ENCODE measurements at places on chromosomes 11 and 22. TPM values are rescaled to one million over a fixed set of nuclear protein-coding genes. Genes with fewer than 3 reads are reported as not detected.
A peak's percentile ranks its signal among the peaks of the same experiment; 100 is the strongest.

DNA sequence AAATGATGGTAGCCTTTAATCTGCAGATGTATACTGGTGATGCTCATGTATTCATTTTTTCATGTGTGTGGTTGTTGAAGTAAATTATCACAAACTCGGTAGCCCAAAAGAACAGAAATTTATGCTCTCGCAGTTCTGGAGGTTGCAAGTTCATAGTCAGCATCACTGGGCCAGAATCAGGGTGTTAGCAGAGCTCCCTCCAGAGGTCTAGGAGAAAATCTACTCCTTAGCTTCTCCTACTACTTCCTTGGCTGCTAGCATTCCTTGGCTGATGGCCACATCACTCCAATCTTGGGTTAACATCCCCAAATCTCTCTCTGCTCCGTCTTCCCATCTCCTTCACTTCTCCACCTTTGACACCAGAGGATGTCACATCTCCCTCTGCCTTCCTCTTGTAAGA is 45.3 kb upstream of the GALNT18 start:
- H3K4me1 ChIP-seq = no peaks in the 10 kb centered on the region
- no peak overlapping the region for H3K27ac ChIP-seq
- H3K4me3 ChIP-seq = no peak overlapping the region
- no peak for DNase-seq
- no peaks in the 10 kb centered on the region for H3K36me3 ChIP-seq

Gene WNT11
- total RNA-seq = 4.7 TPM

DNA sequence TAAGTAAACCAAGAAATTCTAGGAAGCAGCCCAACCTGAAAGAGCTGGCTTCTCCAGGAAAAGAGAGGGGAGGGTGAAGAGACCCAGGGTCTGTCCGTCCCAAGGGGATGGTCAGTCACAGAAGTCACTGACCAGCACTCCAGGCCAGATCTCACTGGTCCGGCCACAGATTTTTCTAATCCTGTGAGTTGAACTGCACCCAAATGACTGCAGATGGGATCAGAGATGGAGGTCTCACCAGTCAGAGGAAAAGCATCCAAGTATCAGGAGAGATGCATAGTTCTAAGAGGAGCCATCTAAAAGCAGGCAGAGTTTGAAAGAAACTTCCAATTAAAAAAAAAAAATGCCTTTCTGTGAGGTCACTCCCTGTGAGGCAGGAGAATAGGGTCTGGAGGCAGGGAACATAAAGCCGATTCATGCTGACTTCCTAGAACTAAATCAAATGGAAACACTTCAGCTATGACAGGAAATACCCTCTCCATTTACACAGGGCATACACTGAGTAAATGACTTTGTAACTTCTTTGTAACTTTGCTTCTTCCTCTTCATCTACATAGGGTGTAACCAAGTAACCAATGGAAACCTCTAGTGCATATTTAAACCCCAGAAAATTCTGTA is 144.5 kb downstream of the CCDC34 start:
- H3K27me3 ChIP-seq = no peaks in the 10 kb centered on the region
- H3K27ac ChIP-seq = peak overlapping the region; percentile 70
- DNase-seq = no peak
- H3K36me3 ChIP-seq = no peaks in the 10 kb centered on the region
- H3K4me3 ChIP-seq = no peak overlapping the region
- peaks cover 45% of the 10 kb centered on the region for H3K4me1 ChIP-seq

DNA sequence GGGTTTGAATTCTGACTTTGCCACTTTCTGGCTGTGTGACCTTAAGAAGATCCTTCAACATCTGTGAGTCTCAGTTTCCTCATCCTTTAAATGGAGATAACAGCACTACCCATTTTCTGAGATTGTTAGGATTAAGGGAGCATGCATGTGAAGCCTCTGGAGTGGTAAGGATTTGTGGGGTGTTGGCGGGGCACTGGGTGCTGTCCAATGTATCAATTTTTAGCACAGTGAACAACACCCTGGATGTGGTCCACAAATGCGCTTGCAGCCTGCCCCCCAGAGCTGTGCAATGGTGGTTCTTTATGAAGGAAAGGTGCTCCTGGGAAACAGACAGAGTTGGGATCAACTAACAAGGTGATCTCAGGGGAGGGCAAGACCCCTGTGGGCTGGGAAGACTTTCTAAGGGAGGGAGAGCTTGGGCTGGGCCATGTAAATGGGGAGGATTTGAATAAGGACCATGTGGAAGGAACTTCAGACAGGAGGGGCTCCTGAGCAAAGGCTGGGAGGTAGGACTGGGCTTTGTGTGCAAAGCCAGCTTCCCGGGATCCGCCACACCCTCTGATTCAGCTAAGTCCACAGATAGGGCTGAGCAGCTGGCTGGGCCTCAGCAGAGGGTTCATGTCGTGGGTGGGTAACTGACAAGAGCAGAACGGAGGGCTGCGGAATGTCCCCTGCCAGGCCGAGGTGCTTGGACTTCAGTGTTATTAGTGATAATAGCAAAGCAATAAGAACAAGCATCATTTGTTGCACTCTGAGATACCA is 22.7 kb upstream of the RASD2 start:
- no peak overlapping the region for H3K4me3 ChIP-seq
- no peaks in the 10 kb centered on the region for H3K36me3 ChIP-seq
- H3K27ac ChIP-seq = no peak overlapping the region
- H3K4me1 ChIP-seq = no peaks in the 10 kb centered on the region

DNA sequence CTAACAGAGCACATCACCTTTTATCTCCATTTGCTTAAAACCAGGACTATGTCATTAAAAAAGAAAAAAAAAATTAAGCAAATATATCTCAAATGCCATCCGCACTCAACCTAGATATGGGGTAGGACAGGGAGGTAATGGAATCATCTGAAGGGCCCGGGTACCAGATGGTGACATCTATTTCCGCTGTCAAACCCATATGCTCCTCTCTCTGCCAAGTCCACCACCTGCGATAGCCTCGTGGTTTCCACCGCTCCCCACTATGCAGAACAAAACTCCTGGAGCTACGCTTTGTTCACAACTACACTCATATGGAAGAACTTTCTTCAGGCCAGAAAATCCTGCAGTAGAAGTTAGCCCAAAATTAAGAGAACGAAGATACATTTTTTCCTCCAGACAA is 31.4 kb downstream of the FEZ1 start:
- H3K27me3 ChIP-seq = no peaks in the 10 kb centered on the region
- DNase-seq = no peak
- no peaks in the 10 kb centered on the region for H3K36me3 ChIP-seq
- no peaks in the 10 kb centered on the region for H3K4me1 ChIP-seq

DNA sequence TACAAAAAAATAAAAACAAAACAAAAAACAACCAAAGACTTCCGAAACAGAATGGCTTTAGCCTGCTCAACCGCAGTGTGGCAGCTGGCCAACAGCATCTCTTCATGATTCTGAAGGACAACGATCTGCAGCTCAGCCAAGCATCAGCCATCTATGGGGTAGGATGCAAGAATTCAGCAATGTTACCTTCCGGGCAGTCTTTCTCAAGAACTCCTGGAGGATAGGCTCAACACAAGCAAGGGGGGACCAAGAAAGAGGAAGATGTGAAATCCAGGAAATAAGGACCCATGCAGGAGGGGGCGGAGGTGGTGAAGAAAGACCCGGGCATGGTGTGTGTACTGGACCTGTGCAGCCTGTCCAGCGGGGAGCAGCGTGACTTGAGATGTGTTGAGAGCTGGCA is 3.5 kb upstream of the TSPO start:
- H3K27me3 ChIP-seq = no peaks in the 10 kb centered on the region
- H3K27ac ChIP-seq = no peak overlapping the region
- H3K4me3 ChIP-seq = no peak overlapping the region
- DNase-seq = no peak
- peaks cover 17% of the 10 kb centered on the region for H3K4me1 ChIP-seq
- no peaks in the 10 kb centered on the region for H3K36me3 ChIP-seq

DNA sequence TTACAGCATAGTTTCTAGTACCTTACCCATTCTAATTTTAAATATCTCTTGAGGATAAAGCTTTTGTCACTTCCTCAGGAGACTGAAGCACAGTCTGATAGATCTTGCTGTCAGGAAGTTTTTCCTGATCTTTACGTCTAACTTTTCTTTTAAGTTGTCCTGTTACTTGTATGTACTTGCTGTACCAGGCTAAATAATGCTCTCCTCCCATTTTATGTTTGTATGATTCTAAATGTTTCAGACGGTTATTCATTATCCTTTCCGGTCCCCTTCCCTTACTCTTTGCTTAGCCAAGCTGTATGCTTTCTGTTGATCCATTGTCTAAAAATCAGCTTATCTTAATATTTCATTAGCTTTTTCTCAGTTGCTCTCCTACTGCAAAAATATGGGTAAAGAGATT is 6.0 kb downstream of the ARHGEF12 start:
- no peak for DNase-seq
- no peaks in the 10 kb centered on the region for H3K27me3 ChIP-seq
- H3K4me1 ChIP-seq = peaks cover 84% of the 10 kb centered on the region
- H3K4me3 ChIP-seq = no peak overlapping the region
- H3K36me3 ChIP-seq = no peaks in the 10 kb centered on the region

Gene DAGLA
- 5.5 TPM for total RNA-seq

DNA sequence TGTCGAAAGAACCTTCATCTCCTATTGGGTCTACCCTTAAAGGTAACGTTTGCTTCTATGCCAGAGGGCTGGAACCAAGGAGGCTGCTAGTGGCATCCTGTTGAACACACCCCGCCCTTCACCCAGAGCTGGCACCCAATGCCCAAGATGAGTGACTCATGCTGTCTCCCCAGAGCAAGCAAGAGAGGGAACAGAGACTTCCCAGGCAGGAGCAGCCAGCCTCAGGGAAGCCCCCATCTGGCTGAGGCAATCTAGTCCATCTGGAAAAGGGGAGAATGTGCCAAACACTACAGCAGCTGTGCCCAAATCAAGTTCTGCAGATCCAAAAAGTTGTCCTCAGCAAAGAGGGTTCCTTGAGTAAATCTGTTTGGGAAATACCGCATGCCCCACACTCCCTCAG is 91.9 kb upstream of the TP53I11 start:
- no peaks in the 10 kb centered on the region for H3K36me3 ChIP-seq
- H3K27ac ChIP-seq = no peak overlapping the region
- no peak overlapping the region for H3K4me3 ChIP-seq
- H3K4me1 ChIP-seq = peaks cover 11% of the 10 kb centered on the region
